ENCODE measurements at places on chromosomes 7 and 10. TPM values are rescaled to one million over a fixed set of nuclear protein-coding genes. Genes with fewer than 3 reads are reported as not detected.

The CDNF gene
- 2.5 TPM for total RNA-seq

The GPR85 gene
- not detected for total RNA-seq

The C10orf95 gene
- 0.32 TPM for total RNA-seq

The METTL2B gene
- total RNA-seq: 36.1 TPM

GRCh38 chr7:82429408-82429807 lies 14.2 kb downstream of the CACNA2D1 start:
- no peak overlapping the region for H3K27ac ChIP-seq
- no peaks in the 10 kb centered on the region for H3K27me3 ChIP-seq
- no peak overlapping the region for H3K4me3 ChIP-seq
- no peaks in the 10 kb centered on the region for H3K4me1 ChIP-seq

- H3K4me3 ChIP-seq: no peak overlapping the region
- no peaks in the 10 kb centered on the region for H3K36me3 ChIP-seq
- no peaks in the 10 kb centered on the region for H3K4me1 ChIP-seq
- H3K27ac ChIP-seq: no peak overlapping the region
- no peaks in the 10 kb centered on the region for H3K27me3 ChIP-seq
- no peak for DNase-seq
Measured at GRCh38 chr7:50687575-50688225, 95.0 kb downstream of the GRB10 start.

DNA sequence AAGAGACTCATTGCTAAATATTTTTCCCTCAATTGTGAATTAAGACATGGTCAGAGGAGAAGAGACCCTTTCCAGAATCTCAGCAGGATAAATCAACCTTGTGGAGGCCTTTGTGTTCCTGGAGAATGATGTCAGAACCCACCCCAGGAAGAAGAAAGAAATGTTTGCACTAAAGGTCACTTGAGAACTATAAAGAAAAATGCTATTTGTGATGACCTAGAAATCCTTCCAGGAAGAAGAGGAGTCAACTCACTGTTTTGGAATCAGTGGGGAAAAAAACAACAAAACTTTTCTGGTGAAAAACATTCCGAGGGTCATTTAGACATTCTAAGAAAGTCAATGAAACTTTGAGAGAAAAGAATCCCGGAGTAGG lies 129.1 kb upstream of the ANKRD1 start:
- no peaks in the 10 kb centered on the region for H3K36me3 ChIP-seq
- no peaks in the 10 kb centered on the region for H3K4me1 ChIP-seq
- no peak overlapping the region for H3K4me3 ChIP-seq
- no peak overlapping the region for H3K27ac ChIP-seq
- DNase-seq: no peak

- H3K4me3 ChIP-seq: no peak overlapping the region
- no peak overlapping the region for H3K27ac ChIP-seq
- H3K4me1 ChIP-seq: no peaks in the 10 kb centered on the region
- H3K27me3 ChIP-seq: peaks cover 7% of the 10 kb centered on the region
Measured at GRCh38 chr10:34524369-34525091, 290.6 kb downstream of the PARD3 start.

DNA sequence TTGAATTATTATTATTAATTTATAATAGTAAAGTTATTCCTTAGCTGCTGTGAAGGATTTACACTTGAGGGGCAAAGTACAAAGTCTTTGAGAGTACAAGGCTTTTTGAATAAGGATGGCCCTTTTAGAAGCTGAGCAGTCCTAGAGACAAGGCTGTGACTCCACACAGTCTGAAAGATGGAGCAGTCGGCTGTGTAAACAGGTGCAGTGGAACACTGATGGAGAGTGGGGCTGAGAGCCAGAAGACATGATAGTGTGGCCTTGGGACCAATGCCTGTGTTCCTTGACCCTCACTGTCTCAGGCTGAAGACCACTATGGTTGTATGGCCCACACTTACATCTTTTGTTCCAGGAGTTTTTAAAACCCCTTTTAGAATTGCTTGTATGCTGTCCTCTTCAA lies 311.2 kb upstream of the PHF14 start:
- no peak for DNase-seq
- no peak overlapping the region for H3K27ac ChIP-seq
- H3K4me1 ChIP-seq: no peaks in the 10 kb centered on the region
- no peaks in the 10 kb centered on the region for H3K36me3 ChIP-seq
- no peak overlapping the region for H3K4me3 ChIP-seq

DNA sequence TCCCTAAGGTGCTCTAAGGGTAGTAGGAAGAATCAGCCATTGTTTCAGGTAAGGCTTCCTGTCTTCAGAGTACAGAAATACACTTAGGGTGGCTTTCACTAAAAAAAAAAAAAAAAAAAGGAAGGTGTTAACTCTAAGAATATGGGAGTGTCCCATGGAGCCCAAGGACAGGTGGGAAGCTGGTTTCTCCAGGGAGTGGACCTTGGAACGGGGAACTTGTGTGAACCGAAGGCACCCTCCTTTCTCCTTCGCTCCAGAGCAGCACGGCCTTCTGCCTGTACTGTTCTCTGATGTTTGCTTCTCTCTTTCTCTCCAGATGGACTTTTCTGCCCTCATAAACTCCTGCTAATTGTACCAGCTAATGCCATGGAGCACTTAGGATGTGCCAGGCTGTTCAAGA lies 6.2 kb downstream of the OPALIN start:
- H3K36me3 ChIP-seq: no peaks in the 10 kb centered on the region
- H3K27me3 ChIP-seq: peaks cover 16% of the 10 kb centered on the region
- no peak for DNase-seq

GRCh38 chr10:123377883-123378282 lies 223.7 kb downstream of the BUB3 start:
- DNase-seq: no peak
- no peaks in the 10 kb centered on the region for H3K4me1 ChIP-seq
- H3K4me3 ChIP-seq: no peak overlapping the region
- H3K36me3 ChIP-seq: no peaks in the 10 kb centered on the region

Data from activated CD4-positive, alpha-beta T cell treated with anti-CD3 and anti-CD28 coated beads for 36 hours (primary cell).